ENCODE measurements at places on chromosomes 5 and 9. TPM values are rescaled to one million over a fixed set of nuclear protein-coding genes. Genes with fewer than 3 reads are reported as not detected.

GZMA gene
- total RNA-seq: not detected

CARD9 gene
- total RNA-seq: 2.0 TPM

MGAT1 gene
- 88.5 TPM for total RNA-seq

TSSK1B gene
- not detected for total RNA-seq

- DNase-seq: no peak
Observed at GRCh38 chr9:110738982-110739381, 70.4 kb downstream of the MUSK start.

GRCh38 chr9:115015018-115015635, 84.7 kb upstream of the TNFSF8 start:
- DNase-seq: no peak

DNA sequence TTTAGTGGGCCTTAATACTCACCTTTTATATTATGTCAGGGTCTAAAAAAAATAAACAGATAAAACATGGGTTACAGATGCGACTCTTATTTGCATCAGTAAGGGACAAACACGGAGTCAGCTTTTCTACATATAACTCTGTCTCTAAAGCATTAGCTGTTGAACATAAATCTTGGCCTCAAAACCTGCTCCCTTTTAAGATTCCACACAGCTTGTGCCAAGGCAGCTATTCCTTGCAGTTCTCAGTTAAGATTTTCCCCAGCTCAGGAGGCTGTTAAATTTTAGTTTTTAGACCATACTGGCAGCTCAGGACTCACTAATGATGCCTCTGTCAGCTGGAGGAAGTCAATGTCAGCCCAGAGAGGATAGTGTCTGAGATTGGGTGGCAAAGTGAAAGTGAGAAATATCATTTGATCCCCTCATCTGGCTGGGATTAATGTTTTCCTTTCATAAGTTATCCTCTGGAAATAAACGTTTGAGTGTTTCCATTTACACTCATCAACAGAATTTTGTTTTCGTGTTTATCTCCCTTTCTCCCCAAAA, 287.5 kb downstream of the ELAVL2 start:
- no peak for DNase-seq

All from kidney epithelial cell (primary cell).